ENCODE measurements at places on chromosomes 6 and 20.
A peak's percentile ranks its signal among the peaks of the same experiment; 100 is the strongest.

DNA sequence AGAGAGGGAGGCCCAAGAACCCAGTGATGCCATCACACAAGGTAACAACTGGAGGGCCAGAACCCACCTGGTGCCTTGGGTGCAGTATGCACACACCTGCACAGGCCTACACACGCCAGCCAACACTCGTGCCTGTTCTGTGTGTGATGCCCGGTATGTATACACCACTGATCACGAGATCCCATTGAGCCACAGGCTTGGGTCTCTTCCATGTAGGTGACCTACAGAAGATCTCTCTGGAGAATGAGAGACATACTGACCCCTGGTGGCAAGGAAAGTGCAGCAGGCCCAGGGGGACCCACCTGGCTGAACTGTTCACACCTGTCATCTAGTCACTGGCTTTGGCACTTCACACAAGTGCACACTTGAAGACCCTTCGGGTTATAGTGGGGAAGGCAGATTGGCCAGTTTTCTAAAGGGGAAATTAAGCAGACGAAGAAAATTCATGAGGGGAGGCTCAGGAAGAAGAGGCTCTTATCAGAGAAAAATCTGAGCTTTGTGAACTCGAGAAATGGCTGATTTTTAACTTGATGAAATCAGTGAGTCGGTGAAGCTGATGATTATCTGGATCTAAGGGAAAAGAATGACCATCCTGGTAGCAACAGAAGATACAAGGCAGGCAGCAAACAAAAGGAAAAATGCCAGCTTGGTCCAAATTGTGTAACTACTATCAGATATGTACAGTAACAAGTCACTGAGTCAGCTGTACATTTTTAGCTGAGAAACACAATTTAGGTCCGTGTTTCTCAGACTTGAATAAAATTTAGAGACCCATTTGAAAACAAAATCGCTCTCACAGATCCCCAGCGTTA lies 69.1 kb upstream of the PBOV1 start:
- H3K4me1 ChIP-seq = no peaks in the 10 kb centered on the region
- H3K27me3 ChIP-seq = peaks cover 11% of the 10 kb centered on the region
- DNase-seq = peak; percentile 32
- no peak overlapping the region for H3K27ac ChIP-seq

- peaks cover 24% of the 10 kb centered on the region for H3K4me1 ChIP-seq
- no peak overlapping the region for H3K4me3 ChIP-seq
- DNase-seq = no peak
- no peaks in the 10 kb centered on the region for H3K27me3 ChIP-seq
- peaks cover 12% of the 10 kb centered on the region for H3K36me3 ChIP-seq
Observed at GRCh38 chr6:44086931-44087574, 40.2 kb downstream of the MRPL14 start.

DNA sequence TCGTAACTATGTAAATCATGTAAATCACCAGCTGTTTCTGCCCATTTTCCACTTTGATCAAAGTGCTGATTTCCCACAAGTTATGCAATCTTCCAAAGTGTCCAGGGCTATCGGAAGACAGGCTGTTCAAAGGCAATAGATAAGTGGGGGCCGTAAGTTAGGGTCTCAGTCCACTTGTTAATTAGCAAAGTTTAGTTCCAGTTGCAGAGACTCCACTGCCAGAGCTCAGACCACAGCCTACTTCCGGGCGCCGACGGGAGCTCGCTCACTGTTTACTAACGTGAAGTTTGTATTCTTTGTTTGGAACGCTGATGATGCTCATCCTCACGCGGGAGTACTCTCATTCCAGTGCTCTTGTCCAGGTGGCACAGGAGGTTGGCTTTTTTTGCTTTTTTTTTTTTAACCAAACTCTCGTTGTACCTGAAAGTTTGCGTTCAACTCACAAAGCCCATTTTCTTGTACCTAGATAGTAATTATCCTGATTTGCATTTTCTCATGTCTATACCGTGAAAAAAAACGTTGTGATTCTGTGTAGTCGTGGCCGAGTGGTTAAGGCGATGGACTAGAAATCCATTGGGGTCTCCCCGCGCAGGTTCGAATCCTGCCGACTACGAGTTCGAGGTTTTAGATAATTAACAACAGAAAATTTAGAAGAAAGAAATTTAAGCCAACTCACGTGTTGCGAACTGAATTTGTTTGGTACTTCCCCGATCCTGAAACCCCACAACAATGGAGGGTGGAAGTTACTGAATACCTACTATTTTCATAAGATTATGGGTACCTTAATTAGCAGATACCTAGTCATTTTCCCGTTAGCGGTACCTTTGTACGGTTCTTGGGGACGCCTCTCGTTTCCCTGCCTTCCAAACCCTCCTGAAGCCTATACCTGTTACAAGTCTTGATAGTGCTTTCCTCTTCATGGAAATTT lies 29.9 kb upstream of the ZNF184 start:
- H3K27ac ChIP-seq = peak overlapping the region; percentile 9
- no peaks in the 10 kb centered on the region for H3K36me3 ChIP-seq
- peak overlapping the region; percentile 94 for H3K4me3 ChIP-seq

DNA sequence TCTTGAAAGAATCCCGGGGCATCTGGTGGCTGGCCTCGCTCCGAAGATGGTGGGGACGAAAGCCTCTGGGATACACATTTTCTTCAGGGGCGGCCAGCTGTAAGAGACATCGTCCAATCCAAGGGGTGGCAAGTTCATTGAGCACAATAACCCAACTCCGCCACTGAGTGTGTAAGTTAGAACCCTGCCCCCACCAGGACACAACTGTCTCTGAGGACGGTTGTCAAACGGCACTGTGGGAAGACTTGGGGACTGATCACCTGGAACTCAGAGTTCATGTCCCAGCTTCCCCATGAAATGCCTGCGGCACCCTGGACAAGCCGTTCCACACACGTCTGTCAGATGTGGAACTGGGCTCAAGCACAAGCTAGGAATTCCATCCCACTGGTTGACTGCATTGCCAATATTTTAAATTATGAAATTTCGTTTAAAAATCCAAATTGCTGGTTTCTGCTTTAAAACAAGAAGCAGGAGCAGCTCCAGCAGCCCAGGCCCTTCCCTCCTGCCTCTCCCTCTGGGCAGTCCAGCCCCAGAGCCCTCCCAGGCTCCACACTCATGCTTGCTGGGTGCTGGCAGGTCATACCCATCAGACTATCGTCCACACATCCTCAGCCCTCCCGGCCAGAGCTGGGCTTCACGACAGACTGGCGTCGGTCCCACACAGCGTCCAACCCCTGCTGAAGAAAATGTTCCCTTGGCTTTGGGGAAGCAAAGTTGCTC lies 80.9 kb upstream of the AFDN start:
- H3K27me3 ChIP-seq = peaks cover 4% of the 10 kb centered on the region
- no peak overlapping the region for H3K4me3 ChIP-seq
- H3K36me3 ChIP-seq = no peaks in the 10 kb centered on the region
- H3K27ac ChIP-seq = no peak overlapping the region
- H3K4me1 ChIP-seq = peaks cover 59% of the 10 kb centered on the region
- no peak for DNase-seq

- no peak for DNase-seq
- no peak overlapping the region for H3K27ac ChIP-seq
- no peak overlapping the region for H3K4me3 ChIP-seq
- peaks cover 31% of the 10 kb centered on the region for H3K4me1 ChIP-seq
- no peaks in the 10 kb centered on the region for H3K36me3 ChIP-seq
- peaks cover 11% of the 10 kb centered on the region for H3K27me3 ChIP-seq
Observed at GRCh38 chr6:39362487-39362865, 40.0 kb upstream of the KCNK16 start.

GRCh38 chr6:89959883-89960282 lies 65.6 kb downstream of the GJA10 start:
- no peak for DNase-seq
- no peaks in the 10 kb centered on the region for H3K36me3 ChIP-seq
- peaks cover 32% of the 10 kb centered on the region for H3K4me1 ChIP-seq
- no peak overlapping the region for H3K4me3 ChIP-seq
- H3K27me3 ChIP-seq = peaks cover 8% of the 10 kb centered on the region

- no peak for DNase-seq
- no peaks in the 10 kb centered on the region for H3K36me3 ChIP-seq
- peaks cover 15% of the 10 kb centered on the region for H3K4me1 ChIP-seq
- H3K27me3 ChIP-seq = peaks cover 13% of the 10 kb centered on the region
- H3K4me3 ChIP-seq = no peak overlapping the region
- H3K27ac ChIP-seq = no peak overlapping the region
Observed at GRCh38 chr6:87753131-87753685, 51.2 kb upstream of the AKIRIN2 start.

DNA sequence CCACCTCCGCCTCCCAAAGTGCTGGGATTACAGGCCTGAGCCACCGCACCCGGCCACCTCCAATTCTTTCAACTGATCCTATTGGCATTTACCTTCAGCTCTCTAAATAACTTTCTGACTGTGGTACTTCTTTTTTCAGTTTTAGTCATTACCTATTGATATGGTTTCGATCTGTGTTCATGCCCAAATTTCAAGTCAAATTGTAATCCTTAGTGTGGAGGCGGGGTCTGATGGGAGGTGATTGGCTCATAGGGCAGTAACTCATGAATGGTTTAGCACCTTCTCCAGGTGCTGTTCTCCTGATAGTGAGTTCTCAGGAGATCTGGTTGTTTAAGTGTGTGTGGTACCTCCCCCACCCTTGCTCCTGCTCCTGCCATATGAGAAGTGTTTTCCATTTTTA lies 140.9 kb downstream of the LPA start:
- no peak for DNase-seq
- no peak overlapping the region for H3K27ac ChIP-seq
- H3K4me1 ChIP-seq = peaks cover 9% of the 10 kb centered on the region
- no peaks in the 10 kb centered on the region for H3K36me3 ChIP-seq

GRCh38 chr6:169577236-169577635 lies 124.6 kb downstream of the WDR27 start:
- H3K4me1 ChIP-seq = no peaks in the 10 kb centered on the region
- H3K36me3 ChIP-seq = peaks cover 64% of the 10 kb centered on the region
- H3K27me3 ChIP-seq = peaks cover 8% of the 10 kb centered on the region

- H3K36me3 ChIP-seq = no peaks in the 10 kb centered on the region
- peaks cover 19% of the 10 kb centered on the region for H3K27me3 ChIP-seq
- peak; percentile 84 for DNase-seq
- H3K4me3 ChIP-seq = peak within 1 kb of the TSS; percentile 83
Observed at GRCh38 chr6:122789182-122790027, at the start of gene SMPDL3A. TSS of gene SMPDL3A (plus strand) at chr6:122789258. CDS start at chr6:122789347, 89 bp downstream.

GRCh38 chr6:87482366-87482765 lies 9.6 kb downstream of the SLC35A1 start:
- H3K4me3 ChIP-seq = no peak overlapping the region
- DNase-seq = no peak
- peaks cover 5% of the 10 kb centered on the region for H3K4me1 ChIP-seq
- H3K27me3 ChIP-seq = peaks cover 5% of the 10 kb centered on the region

DNA sequence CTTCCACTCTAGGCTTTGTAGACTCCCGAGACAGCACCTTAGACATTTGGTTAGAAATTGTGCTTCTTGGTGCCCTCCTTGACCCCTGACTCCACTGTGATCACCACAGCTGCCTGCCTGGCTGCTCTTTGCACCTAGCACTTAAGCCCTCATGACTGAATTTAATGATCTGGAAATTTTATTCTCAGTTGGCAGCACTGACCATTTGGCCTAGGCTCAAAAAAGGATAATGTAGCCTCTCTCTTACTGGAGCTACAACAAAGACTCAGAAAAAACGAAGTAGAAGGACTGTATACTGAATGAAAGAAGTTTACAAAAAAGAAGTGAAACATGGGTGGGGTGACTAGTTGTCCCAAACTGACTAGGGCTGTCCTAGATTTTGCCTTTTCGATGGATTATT lies 11.3 kb upstream of the ABRACL start:
- peak overlapping the region; percentile 86 for H3K27ac ChIP-seq
- no peaks in the 10 kb centered on the region for H3K27me3 ChIP-seq
- peak; percentile 19 for DNase-seq

GRCh38 chr6:161673026-161673425 lies 399.2 kb upstream of the AGPAT4 start:
- H3K36me3 ChIP-seq = no peaks in the 10 kb centered on the region
- H3K4me1 ChIP-seq = no peaks in the 10 kb centered on the region
- no peak for DNase-seq
- no peak overlapping the region for H3K27ac ChIP-seq
- H3K4me3 ChIP-seq = no peak overlapping the region

- peaks cover 26% of the 10 kb centered on the region for H3K27me3 ChIP-seq
- H3K36me3 ChIP-seq = no peaks in the 10 kb centered on the region
Observed at GRCh38 chr6:44071670-44072451, 55.4 kb downstream of the MRPL14 start.

DNA sequence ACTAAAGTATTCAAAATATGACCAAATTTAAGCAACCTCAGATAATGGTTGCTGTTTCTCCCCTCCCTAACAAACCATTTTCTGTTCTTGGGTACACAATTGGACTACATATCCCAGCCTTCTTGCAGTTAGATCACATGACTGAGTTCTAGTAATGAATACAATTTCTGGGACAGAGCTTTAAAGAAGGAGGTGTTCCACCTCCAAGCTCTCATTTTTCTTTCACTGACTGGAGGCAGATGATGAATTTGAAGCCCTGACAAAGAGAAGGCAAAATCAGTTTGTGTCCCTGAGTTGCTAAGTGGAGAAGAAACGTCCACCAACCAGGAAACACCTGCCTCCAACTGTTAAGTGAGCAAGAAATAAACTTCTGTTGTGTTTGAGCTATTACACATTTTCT lies 117.2 kb downstream of the LCA5 start:
- H3K27ac ChIP-seq = no peak overlapping the region
- no peaks in the 10 kb centered on the region for H3K36me3 ChIP-seq
- no peaks in the 10 kb centered on the region for H3K4me1 ChIP-seq
- no peak for DNase-seq

DNA sequence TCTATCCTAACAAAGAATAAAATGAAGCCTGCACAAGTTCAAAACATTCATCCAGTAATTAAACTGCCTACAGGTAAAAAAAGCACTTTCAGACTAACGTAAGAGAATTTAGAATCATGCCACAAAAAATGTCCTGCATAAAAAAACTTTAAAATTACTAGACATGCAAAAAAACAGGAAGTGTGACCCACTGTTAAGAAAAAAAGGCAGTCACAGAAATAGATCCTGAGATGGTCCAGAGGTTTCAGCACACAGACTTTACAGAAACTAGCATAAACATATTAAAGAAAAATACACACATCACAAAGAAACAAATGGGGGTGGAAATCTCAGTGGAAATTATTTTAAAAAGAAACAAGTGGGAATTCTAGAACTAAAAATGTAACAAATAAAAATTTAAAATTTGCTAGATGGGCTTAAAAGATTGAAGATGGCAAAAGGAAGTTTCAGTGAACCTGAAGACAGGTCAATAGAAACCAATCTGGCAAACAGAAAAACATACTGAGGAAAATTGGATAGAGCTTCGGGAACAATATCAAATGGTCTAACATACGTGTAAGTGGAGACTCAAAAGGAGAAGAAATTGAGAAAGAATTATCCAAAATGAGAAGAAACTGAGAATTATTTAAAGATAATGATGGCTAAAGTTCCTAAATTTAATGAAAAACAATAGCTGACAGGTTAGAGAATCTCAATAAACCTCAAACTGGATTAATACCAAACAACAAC lies 3.4 kb upstream of the ZNF133 start:
- peaks cover 51% of the 10 kb centered on the region for H3K27me3 ChIP-seq
- no peak overlapping the region for H3K4me3 ChIP-seq
- no peak overlapping the region for H3K27ac ChIP-seq
- DNase-seq = no peak
- peaks cover 14% of the 10 kb centered on the region for H3K36me3 ChIP-seq

- no peak for DNase-seq
- H3K4me1 ChIP-seq = no peaks in the 10 kb centered on the region
Observed at GRCh38 chr6:140966676-140967075, 1166.0 kb upstream of the GJE1 start.
